T-helper 1 cell (primary cell): ENCODE measurements at places on chromosomes 6 and 20.
A peak's percentile ranks its signal among the peaks of the same experiment; 100 is the strongest.

DNA sequence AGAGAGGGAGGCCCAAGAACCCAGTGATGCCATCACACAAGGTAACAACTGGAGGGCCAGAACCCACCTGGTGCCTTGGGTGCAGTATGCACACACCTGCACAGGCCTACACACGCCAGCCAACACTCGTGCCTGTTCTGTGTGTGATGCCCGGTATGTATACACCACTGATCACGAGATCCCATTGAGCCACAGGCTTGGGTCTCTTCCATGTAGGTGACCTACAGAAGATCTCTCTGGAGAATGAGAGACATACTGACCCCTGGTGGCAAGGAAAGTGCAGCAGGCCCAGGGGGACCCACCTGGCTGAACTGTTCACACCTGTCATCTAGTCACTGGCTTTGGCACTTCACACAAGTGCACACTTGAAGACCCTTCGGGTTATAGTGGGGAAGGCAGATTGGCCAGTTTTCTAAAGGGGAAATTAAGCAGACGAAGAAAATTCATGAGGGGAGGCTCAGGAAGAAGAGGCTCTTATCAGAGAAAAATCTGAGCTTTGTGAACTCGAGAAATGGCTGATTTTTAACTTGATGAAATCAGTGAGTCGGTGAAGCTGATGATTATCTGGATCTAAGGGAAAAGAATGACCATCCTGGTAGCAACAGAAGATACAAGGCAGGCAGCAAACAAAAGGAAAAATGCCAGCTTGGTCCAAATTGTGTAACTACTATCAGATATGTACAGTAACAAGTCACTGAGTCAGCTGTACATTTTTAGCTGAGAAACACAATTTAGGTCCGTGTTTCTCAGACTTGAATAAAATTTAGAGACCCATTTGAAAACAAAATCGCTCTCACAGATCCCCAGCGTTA, 69.1 kb upstream of the PBOV1 start:
- DNase-seq = peak; percentile 36

DNA sequence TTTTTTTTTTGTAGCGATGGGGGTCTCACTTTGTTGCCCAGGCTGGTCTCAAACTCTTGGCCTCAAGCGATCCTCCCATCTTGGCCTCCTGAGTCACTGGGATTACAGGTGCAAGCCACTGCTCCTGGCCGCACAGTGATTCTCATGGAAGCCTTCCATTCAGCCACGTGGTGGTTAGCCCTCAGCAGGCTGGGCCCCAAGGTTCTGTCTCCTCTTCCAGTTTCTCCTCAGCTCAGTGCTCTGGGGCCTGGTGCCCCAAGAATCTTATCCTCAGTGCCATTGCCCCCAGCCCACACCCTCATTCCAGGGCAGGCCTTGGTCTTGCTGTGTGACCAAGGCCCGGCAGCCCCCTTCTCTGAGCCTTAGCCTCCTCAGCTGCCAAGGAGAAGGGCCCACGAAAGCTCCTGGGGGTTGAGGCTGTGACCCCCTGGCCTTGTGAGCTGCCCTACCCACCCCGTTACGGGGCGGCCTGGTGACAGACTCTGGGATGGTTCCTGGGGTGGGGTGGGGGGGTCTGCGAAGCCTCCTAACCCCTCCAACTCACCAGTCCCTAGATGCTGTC, 16.4 kb downstream of the SRC start:
- DNase-seq = no peak

- DNase-seq = peak; percentile 36
These were observed 25.1 kb downstream of the MYBL2 start for GRCh38 chr20:43691928-43692524.

DNA sequence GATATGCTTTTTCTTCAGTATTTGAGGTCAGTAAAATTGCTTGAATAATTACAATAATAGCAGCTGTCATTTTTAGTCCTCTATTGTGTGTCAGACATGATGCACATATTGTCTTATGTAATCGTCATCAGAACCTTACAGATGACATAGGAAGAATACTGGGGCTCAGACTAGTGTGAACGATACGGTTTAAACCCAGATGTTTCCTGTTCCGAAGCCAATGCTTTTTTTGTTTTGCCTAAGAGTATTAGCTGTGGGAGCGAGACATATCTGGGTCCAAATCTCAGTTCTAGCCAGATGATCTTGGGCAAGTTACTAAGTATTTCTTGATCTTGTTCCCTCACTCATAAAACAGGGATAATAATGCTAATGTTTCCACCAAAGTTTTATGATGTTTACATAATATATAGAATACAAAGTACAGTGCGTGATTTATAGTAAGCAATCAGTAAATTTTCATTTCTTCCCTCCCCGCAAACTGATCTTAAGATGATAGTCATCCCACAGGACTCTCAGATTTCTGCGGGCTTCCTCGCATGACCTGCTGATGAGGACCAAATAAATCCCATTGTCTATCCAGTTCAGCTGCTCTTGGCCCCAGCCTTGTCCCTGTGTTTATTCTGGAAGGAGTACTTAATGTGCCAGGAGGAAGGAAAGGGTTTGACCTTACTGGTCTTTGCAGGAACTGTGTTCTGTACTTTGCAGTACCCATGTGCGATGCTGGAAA, 98.2 kb downstream of the CAP2 start:
- DNase-seq = no peak

DNA sequence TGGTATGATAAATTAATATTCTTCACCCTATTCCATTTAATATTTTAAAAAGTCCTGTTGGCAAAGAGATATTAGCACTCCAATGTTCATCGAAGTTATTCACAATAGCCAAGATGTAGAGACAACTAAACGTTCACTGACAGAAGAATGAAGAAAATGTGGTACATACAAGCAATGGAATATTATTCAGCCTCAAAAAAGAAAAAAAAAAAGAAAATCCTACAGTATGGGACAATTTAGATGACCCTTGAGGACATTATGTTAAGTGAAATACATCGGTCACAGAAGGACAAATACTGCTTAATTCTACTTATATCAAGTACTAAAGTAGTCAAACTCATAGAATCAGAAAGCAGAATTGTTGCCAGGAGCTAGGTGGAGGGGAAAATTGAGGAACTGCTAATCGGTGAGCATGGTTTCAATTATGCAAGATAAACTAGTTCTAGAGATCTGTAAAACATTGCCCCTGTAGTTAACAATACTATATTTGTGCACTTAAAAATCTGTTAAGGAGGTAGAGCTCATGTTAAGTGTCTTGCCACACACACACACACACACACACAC, 4.7 kb downstream of the GCLC start:
- DNase-seq = no peak

GRCh38 chr6:56816370-56816769, 138.5 kb upstream of the BEND6 start:
- DNase-seq = no peak

- DNase-seq = no peak
These were observed 240.4 kb upstream of the MARCKS start for GRCh38 chr6:113616701-113617274.

DNA sequence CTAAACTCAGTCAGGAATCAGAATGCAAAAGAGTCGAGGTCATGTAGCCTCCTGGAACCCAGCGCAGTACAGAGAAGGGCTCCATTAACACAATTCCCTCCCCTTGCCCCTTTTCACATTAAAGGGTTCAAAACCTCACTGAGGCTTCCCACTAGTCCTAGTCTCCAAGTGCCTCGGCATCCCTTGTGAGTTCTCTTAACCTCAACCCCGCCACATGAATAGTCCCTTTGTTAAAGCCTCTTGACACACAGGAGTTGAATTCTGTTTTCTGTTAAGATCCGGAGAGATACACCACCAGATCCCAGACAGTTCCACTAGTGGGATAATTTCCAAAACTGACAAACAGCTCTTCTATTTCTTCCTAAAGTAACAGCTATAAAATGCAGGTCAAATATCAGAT, 17.8 kb downstream of the PTPRT start:
- no peak for DNase-seq

DNA sequence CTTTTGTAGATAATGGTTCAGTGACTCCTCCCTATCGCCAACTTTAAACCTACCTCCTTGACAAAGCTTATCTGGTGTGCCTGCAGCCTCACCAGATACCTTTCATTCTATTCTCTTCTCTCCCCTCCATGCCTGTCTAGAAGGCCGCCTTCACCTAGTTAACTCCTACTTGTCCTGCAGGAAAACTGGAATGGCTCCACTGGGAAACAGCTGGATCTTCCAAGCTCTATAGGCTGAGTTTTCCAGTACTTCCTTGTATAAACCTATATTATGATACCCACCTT, 6.2 kb downstream of the PRKN start:
- DNase-seq = no peak

DNA sequence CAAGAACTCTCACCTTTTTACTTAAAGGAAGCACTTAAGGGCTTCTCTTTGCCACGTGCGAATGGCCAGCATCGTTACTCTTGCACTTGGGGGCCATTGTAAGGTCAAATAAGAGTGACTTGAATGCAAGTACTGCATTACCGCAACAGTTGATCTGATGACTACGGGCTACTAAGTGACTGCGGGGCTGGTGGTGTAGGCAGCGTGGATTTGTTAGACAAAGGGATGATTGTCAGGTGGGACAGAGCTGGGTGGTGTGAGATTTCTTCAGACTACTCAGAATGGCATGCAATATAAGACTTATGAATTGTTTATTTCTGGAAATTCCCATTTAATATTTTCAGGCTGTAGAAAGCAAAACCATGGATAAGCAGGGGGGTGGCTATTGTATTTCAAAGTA, 199.7 kb upstream of the UST start:
- no peak for DNase-seq

GRCh38 chr6:106051226-106051625, 34.9 kb upstream of the PRDM1 start:
- DNase-seq = no peak

GRCh38 chr20:40683221-40683893, 5.7 kb downstream of the MAFB start:
- DNase-seq = no peak
